ENCODE measurements at places on chromosomes 6 and 20. TPM values are rescaled to one million over a fixed set of nuclear protein-coding genes. Genes with fewer than 3 reads are reported as not detected.

DNA sequence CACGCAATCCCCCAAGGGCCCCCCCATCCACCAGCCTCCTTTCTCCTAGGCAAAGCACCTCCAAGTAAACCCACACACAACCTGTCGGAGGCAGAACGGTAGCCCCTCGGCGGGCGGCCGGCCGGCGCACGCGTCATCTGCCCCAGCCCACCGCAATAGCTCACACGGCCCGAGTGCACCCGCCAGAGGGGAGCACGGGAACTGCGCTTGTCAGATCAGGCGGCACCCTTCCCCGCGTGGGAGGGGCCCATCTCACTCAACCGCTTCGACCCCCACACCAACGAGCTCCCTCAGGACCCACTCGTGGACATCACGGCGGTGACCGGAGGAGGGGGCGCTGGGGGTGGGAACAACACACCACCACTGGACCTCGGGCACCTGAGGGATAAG is 767.9 kb upstream of the DEFB115 start:
- no peak for DNase-seq

The LKAAEAR1 gene
- total RNA-seq: 0.34 TPM

DNA sequence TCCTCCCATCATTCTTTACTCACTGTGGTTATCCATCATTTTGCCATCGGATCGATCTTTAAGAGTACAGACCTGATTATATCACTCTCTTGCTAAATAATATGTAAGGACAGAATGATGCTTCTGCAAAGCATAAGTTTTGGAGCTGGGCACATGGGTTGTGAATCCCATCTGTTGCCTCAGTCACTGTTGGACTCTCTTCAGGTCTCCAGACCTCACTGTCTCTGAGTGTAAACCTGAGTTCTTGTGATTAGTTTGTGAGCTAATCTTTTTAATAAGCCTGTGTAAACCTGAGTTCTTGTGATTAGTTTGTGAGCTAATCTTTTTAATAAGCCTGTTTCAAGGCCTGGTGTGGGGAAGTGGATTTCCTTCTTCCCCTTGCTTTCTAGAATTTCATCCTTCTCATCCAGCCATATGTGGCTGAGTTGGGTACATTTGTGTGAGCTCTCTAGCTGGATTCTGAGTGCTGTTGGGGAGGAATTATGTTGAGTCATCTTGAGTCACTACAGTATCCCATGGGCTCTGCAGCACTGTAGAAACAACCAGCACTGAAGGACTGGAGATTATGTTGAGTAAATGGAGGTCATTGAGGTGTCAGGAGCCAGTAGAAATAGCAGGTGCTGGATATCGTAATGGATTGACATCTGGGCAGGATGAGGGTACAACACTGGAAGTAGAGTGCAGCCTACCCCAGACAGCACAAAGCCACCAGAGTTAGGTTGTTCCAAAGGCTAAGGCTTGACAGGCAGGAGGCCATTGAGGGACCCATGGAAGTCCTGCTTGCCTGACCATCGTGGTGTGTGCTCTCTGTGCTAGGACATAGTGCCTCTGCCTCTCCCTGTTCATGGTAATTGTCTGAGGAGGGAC is 52.4 kb downstream of the SCAND1 start:
- DNase-seq: peak; percentile 91

The RIPPLY2 gene
- total RNA-seq: not detected

GRCh38 chr6:68654134-68654533 is 19.1 kb downstream of the ADGRB3 start:
- DNase-seq: no peak

The IP6K3 gene
- total RNA-seq: 4.6 TPM

The PNLDC1 gene
- 0.11 TPM for total RNA-seq

- DNase-seq: no peak
Measured at GRCh38 chr6:8914700-8915099, 479.4 kb upstream of the SLC35B3 start.

DNA sequence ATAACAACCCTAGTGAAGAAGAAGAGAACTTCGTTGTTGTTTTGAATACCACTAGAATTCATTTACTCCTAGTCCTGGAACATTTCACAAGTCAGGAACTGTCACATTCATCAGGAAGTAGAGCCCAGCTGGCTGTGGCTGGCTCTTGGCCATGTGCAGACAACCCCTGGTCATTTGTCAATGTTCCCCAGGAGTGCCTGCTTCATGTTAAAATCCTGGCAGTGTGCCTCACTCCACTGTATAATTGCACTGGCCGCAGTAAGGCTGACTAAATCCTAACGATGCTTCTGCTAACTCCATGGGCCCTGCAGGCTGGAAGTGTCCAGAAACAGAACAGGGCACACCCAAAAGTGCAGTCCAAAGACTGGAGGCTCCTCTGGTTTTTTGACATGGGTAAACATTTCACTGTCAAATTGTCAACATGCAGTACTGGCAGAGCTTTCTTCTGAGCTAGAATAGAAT is 41.5 kb upstream of the ADGRF1 start:
- peak; percentile 94 for DNase-seq

GRCh38 chr6:38065734-38066305 is 246.3 kb downstream of the ZFAND3 start:
- DNase-seq: no peak
